ENCODE measurements at places on chromosomes 7 and 10.

DNA sequence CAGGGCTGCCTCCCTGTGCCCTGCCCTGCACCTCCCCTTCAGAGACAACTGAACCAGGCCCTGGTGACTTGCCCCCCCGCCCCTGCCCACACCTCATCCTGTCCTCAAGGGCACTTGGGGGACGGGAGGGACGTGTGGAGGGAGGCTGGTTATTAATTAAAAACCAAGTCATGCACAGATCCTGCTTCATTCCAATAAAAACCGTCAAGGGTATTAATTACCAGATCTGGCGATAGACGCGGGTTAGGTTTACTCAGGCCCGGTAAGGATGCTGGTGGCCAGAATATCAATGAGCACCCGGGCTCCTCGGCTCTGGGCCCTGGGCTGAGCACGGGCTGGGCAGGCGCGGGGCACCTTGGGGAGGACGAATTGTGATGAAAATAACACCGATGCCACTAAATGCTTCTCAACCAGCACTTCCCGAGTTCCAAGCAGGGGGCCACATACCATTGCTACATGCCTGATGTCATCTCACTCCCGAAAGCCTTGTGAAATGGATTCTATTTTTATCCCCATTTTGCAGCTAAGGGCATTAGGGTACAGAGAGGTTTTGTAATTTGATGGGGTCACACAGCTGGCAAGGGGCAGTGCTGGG, 24.5 kb upstream of the GTF2IRD1 start:
- peak; percentile 34 for DNase-seq

GRCh38 chr10:85643845-85644525, 722.6 kb downstream of the GRID1 start:
- no peak for DNase-seq

DNA sequence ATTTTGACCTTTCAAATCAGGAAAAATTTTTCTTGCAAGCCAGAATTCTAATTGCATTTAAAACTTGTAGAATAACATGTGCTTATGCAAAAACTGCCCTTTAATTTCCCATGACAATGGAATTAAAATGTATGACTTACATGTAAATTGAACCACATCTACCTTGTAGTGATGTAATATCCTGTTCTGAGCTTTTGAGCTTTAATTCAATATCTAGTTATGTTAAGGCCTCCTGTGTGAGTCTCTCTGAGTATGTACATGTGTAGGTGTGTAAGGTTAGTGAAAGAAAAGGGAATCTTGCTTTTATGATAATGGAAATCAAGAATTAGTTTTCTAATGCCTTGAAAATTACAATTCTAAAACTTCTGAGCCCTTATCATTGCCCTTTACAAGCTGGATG, 344.8 kb upstream of the AKR1E2 start:
- DNase-seq, result no peak

GRCh38 chr7:80135309-80136104, 876 bp downstream of the GNAI1 start:
- peak; percentile 70 for DNase-seq

- DNase-seq, result no peak
Measured at GRCh38 chr7:26305090-26305868, 13.6 kb downstream of the SNX10 start.

GRCh38 chr10:14757394-14757793, 17.3 kb downstream of the FAM107B start:
- no peak for DNase-seq

- peak; percentile 43 for DNase-seq
Measured at GRCh38 chr7:76202666-76203030, 952 bp downstream of the SRRM3 start.

GRCh38 chr7:100908512-100908911, 12.8 kb upstream of the ACHE start:
- DNase-seq, result no peak

DNA sequence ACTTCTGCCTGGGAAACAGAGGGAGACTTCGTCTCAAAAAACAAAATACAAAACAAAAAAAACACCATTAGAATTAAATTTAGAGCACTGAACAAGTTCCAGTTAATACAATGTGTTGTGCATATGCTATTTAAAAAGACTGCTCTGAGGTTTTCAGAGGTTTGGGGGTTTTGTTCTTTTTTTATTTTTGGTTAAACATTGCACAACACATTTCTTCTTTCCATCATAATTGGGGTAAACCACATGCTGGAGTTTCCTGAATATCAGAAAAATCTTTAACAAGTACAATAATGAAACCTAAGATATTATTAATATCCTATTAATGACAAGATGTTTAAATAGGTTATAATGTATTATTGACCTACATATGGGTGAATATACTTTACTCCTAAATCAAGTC, 26.3 kb downstream of the IGF2BP3 start:
- DNase-seq, result no peak

GRCh38 chr7:18778594-18778993, 283.0 kb downstream of the HDAC9 start:
- no peak for DNase-seq

GRCh38 chr10:13724484-13724883, 137.7 kb downstream of the PRPF18 start:
- DNase-seq, result no peak

DNA sequence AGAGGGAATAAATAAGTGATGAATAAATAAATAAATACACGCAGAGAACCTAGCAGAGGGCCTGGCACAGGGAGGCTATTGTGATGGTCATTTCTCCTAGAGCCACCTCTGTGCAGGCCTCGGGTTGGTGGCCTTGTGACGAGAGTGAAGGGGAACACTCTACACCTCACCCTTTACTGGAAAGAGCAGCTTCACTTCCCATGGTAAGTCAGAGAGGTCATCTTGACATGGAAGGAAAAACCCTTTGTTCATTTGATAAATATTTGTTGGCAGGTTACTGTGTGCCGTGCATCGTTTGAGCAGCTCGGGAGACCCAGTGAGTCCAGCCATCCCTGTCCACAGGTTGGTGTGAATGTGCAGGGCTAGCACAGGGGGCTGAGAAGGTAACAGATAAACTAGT, 70.2 kb upstream of the PODXL start:
- no peak for DNase-seq

GRCh38 chr7:48183965-48184364, 12.7 kb downstream of the ABCA13 start:
- DNase-seq, result no peak

DNA sequence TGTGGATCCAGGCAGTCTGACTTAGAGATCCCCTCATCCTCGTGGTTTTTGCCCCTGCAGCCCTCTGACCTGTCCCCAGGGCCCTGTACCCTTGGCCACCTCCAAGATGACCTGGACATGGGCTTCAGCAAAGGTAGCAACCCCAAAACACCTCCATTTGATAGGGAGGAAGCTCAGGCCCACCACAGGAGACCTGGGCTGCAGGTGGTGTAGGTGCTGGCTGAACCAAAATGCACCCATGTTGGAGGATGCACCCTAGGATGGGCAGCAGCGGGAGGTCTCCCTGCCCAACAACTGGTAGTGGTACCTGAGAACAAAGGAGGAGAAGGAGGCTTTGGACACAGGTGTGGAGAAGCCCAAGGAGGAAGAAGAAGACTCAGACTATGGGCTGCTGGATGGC, 188.7 kb downstream of the ZNF716 start:
- no peak for DNase-seq

DNA sequence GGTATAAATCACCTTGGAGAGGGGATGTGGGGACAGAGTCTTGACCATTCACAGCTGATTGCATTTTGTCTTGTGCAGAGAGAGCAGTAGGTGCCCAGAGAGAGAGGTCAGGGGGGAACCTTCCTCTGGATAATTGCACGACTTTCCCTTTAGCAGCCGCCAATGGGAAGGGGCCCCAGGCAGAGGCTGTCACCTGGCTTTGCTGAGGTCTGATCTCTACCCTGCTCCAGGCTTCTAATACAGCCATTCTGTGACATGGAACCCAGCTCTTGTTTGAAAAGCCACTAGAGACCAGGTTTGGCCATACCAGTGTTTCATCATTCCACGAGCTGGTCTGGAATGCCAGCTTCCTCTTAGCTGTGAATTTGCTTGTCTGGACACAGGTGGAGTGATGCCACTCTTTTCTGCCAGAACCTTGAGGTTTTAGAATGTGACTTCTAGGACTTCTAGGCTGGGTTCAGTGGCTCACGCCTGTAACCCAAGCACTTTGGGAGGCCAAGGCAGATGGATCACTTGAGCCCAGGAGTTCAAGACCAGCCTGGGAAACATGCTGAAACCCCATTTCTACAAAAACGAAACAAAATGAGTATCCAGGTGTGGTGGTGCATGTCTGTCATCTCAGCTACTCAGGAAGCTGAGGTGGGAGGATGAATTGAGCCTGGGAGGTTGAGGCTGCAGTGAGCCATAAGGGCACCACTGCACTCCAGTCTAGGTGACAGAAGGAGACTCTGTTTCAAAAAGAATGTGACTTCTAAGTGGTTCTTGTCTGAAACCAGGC, 159.9 kb downstream of the CAMK1D start:
- DNase-seq, result no peak

DNA sequence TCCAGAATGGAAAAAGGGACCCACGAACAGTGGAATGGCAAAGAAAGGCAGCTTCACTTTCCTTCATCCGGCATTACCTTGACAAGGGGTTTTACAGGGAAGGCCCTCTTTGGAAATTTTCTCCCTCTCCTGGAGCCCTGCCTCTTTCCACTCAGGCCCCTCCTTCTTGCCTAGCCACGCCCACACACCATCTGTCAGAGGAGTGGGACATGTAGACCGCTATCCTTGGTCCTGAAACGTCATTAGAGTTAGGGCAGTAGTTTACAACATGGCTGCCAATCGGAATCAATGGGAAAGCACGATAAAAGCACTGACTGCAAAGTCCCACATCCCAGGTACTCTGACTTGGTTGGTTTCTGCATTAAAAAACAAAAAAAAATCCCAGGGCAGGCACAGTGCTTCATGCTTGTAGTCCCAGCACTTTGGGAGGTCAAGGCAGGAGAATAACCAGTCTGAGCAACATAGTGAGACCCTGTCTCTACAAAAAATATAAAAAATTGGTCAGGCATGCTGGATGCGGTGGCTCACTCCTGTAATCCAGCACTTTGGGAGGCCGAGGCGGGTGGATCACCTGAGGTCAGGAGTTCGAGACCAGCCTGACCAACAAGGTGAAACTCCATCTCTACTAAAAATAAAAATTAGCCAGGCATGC, 96.4 kb downstream of the MARCHF5 start:
- peak; percentile 34 for DNase-seq

DNA sequence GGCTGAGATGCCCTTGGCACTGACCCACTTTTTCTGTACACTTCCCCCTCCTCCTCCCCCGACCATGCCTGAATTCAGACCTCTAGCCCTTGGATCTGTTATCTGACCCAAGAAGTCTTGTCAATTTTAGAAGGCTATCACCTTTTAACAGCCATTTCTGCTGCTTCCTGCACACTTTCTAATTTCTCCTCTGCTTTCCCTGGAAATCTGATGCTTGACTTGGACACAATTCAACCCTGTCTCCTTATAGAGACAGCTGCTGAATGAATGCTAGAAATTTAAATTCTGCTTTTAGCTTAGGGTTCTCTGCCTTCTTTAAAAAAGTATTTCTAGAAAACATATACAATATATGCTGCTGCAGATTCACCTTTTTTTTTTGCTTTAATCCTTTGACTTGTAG, 417.9 kb upstream of the KLF6 start:
- DNase-seq, result no peak

- DNase-seq, result no peak
Measured at GRCh38 chr7:67547183-67547907, 550.7 kb downstream of the TYW1 start.

DNA sequence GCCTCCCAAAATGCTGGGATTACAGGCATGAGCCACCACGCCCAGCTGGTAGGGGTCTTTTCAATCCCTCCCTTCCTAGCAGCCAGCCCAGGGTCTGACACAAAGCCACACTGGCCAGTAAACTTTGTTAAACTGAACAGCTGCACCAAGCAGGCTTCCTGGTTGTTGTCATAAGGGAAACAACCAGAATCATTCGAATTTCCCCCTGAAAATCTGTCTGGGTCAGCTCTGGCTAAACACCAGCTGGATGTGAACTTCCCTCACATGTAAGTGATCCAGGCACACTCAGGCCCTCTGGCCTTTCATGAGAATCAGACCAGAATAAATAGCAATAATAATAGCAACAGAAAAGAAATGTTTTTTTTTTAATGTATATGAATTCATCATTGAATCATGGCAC, 7.4 kb downstream of the IMPDH1 start:
- no peak for DNase-seq

GRCh38 chr7:45092100-45092930, 3.5 kb upstream of the NACAD start:
- DNase-seq, result no peak

- no peak for DNase-seq
Measured at GRCh38 chr10:5198386-5198785, 1.7 kb downstream of the AKR1C4 start.

GRCh38 chr7:121005996-121006584, 17.6 kb downstream of the CPED1 start:
- DNase-seq, result no peak

DNA sequence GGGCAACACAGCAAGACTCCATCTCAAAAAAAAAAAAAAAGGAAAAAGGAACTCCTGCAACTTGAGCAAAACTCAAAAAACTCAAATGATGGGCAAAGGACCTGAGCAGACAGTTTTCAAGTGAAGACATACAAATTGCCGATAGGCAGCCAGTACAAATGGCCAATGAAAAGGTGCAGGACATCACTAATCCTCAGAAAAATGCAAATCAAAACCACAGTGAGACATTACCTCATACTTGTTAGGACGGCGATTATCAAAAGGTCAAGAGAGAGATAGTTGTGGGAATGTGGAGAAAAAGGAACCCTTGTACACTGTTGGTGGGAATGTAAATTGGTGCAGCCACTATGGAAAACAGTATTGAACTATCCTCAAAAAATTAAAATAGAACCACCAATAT, 16.8 kb downstream of the SVOPL start:
- DNase-seq, result no peak

DNA sequence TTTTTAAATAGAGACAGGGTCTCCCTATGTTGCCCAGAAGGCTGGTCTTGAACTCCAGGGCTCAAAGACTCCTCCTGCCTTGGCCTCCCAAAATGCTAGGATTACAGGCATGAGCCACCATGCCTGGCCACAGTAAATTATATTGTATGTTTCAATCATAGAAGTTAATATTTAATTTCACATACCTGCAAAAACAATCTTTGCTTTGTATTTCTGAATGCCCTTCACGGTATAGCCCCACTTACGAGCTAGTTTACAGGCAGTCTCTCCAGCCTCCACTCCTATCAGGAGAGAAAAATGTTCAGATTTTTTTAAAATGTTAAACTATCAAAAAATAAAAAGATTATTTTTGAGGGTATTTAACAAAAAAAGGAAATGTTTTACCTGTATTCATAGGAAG, 10.4 kb downstream of the OAT start:
- DNase-seq, result no peak

DNA sequence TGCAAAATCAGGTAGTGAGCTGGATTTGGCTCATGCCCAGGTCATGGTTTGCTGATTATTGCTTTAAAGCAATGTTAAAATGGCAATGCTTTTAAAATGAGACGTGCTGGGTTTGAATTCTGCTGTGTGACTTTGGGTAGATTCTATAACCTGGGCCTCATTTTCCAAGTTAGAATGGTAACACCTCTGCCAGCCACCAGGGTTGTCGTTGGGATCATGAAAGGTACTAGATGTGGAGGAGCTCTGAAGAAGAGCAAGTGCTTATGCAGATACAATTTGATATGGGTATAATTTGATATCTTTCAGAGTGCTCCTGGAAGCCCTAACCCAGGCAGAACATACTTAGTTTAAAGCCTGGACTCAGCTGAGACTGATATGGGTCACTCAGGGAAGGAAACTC, 60.0 kb downstream of the EVX1 start:
- DNase-seq, result no peak

All from retina (tissue), 1 donor.